ENCODE measurements at places on chromosomes 3 and 15. TPM values are rescaled to one million over a fixed set of nuclear protein-coding genes. Genes with fewer than 3 reads are reported as not detected.

GRCh38 chr15:48282216-48282615 lies 49.0 kb upstream of the DUT start:
- DNase-seq: no peak
- H3K27ac ChIP-seq: no peak overlapping the region
- H3K36me3 ChIP-seq: no peaks in the 10 kb centered on the region
- H3K4me3 ChIP-seq: no peak overlapping the region

Gene LARP6
- not detected for total RNA-seq

DNA sequence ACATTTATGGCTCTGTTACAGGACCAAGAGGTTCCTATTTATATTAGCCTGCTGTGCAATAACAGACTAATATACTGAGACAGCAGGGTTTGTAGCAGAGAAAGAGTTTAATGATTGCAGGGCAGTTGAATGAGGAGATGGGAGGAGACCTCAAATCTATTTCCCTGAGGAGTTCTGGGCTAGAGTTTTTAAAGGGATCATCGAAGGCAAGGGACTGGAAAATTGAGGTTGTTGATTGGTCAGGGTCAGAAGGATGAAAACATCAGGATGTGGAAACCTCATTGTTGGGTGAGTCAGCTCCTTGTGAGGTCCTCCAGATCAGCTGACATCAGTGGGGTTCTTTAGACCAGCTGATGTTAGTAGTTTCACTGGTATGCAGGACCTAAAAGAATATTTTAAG lies 60.6 kb upstream of the GOLGA8B start:
- H3K4me1 ChIP-seq: peaks cover 3% of the 10 kb centered on the region
- H3K4me3 ChIP-seq: no peak overlapping the region
- H3K27ac ChIP-seq: no peak overlapping the region
- DNase-seq: no peak
- peaks cover 38% of the 10 kb centered on the region for H3K27me3 ChIP-seq

DNA sequence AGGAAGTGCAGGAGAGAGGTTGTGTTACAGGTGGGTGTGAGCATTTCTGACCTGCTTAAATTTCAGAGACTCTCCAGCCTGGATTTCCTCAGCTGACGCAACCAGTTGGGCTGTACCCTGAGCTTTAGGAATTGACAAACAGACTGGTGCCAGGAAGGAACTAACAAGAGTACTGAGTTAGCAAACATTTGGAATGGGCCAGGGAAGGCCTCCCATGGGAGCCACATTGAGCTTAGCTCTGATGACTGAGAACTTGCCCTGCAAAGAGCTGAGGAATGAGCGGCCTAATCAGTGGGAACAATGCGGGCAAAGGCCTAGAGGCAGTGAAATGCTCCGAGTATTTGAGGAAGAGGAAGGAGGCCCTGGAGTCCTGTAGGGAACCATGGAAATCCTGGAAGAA lies 254.2 kb downstream of the FEZF2 start:
- H3K27me3 ChIP-seq: no peaks in the 10 kb centered on the region
- H3K36me3 ChIP-seq: no peaks in the 10 kb centered on the region
- H3K27ac ChIP-seq: no peak overlapping the region
- no peak overlapping the region for H3K4me3 ChIP-seq
- DNase-seq: no peak
- H3K4me1 ChIP-seq: no peaks in the 10 kb centered on the region

- peaks cover 5% of the 10 kb centered on the region for H3K27me3 ChIP-seq
- H3K36me3 ChIP-seq: no peaks in the 10 kb centered on the region
- no peak overlapping the region for H3K4me3 ChIP-seq
- H3K27ac ChIP-seq: no peak overlapping the region
- no peaks in the 10 kb centered on the region for H3K4me1 ChIP-seq
- no peak for DNase-seq
These were observed 66.5 kb downstream of the ADAMTSL3 start for GRCh38 chr15:83720468-83720867.

DNA sequence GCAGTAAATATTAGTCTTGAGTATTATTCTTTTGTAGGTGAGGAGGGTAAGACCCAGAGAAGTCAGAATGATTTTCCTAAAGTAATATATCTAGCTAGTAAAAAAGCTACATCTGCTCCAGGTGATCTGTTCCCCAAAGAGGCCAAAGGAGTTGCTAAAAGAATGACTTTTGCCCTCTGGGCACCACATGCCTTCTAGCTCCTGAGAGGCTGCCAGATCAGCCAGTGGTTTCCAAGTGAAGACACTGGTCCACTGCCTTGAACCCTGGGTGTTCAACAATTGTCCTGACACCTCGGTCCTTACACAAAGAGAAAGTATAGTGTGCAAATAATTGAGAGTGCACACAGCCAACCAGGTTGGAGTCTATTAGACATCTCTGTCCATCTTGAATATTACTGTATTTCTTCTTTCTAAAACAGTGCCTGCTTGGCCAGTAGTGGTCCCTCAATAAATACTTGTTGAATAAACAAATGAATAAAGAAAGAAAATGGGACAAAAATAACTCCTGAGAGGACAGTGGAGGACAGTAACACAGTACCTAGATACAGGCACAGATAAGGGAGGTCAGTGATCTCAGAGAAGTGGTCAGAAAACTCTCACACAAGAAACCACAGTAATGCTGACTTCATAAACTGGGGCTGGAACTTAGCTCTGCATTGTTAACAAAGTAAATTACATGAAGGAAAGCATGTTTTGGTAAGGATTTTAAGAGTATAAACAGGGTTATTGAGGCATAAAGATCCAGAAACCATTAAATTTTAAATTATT lies 56.6 kb upstream of the CSTA start:
- no peak overlapping the region for H3K27ac ChIP-seq
- peaks cover 4% of the 10 kb centered on the region for H3K36me3 ChIP-seq

Gene SHQ1
- total RNA-seq: 59.1 TPM

Gene GATM
- total RNA-seq: 1.6 TPM

DNA sequence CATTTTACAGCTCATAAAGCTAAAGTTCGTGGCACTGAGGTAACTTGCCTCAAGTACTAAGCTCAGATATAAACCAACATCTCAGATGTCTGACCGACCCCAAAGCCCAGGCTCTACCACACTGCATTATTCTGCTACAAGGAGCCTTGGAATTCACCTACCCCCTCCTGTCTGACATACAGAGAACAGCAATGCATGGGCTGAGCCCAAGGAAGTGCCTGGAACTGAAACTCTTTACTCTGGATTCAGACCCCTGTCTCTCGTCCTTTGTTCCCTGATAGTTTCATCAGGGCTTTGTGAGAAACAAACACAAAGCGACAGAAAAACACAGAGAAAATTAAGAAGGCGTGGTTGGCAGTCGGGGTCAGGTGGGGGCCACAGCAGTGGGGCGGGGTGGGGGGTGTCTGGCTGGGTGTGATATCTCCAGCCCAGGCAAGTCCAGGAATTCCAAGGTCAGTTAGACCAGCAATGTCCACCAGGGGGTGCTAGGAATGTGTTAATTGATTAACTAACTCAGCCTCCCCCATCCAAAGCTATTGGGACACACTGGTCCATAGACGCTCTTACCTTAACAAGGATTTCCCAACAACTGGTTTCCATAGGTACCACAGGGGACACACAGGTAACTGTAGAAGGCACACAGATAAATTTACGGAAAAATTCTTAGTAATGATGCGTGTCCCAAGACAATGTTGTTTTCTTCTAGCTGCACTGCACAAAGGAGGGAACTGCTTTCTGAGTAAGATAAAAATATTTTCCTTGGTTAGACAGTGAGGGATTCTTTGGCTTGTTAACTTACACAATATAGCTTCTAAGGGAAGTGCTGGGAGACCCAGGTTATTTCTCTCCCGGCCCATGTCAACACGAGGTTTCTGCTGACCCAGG lies 18.8 kb upstream of the SSUH2 start:
- no peak overlapping the region for H3K4me3 ChIP-seq
- peaks cover 32% of the 10 kb centered on the region for H3K27me3 ChIP-seq
- no peak for DNase-seq
- no peak overlapping the region for H3K27ac ChIP-seq
- H3K4me1 ChIP-seq: peaks cover 4% of the 10 kb centered on the region

Gene FEZF2
- not detected for total RNA-seq

- peak overlapping the region; percentile 93 for H3K27ac ChIP-seq
- no peaks in the 10 kb centered on the region for H3K36me3 ChIP-seq
- peaks cover 40% of the 10 kb centered on the region for H3K4me1 ChIP-seq
- no peak for DNase-seq
- H3K4me3 ChIP-seq: peak overlapping the region; percentile 97
These were observed 445 bp upstream of the TSEN2 start for GRCh38 chr3:12483872-12484197.

Gene HTR3E
- not detected for total RNA-seq

Gene CMTM8
- total RNA-seq: 0.48 TPM

Gene CFAP91
- not detected for total RNA-seq

DNA sequence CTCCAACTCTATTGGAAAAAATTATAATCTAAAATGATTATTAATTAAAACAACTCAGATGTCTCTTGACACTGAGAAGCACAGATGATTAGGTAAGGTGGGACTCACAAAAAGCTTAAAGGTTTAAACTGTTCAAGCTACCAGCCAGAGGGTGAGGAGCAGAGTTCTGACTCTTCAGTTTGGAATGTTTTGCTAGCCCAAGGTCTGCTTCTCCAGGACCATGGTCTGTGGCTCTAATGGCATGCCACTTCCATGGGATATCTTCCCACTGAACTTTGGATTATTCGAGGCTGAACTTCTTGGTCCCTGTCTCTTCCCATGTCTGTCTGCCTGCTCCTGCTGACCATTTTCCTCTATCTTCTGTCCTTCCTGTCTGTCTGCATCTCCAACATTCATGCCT lies 49.2 kb downstream of the CACNA2D3 start:
- no peak overlapping the region for H3K27ac ChIP-seq
- H3K36me3 ChIP-seq: no peaks in the 10 kb centered on the region
- H3K4me3 ChIP-seq: no peak overlapping the region
- no peaks in the 10 kb centered on the region for H3K4me1 ChIP-seq

DNA sequence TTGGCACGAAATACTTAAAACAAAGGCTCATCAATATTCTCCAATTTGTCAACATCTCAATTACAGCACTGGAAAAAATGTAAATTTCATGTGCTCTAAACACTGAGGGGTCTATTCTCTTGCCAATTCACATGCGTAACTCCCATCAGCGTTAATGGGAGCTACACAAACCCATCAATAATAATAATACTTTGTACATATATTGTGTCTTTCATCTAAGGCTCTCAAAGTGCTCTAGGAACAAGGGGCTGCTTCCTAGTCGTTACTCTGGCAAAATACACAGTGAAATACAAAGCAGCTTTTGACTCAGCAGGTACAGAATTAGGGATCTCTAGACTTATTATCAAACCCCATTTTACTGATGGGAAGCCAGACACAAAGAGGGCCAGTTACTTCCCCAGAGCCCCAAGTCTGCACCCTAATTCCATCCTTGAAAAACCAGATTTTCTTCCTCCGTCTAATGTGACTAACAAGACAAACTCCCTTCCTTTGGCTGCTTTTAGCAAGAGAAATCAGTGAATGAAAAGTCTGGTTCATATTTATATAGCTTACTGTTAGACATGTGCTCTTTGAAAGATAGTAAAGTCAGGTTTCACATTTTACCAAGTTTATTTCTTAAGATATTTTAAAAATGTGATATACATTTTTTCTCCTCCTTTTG lies 20.0 kb downstream of the MEIS2 start:
- no peaks in the 10 kb centered on the region for H3K27me3 ChIP-seq
- H3K36me3 ChIP-seq: no peaks in the 10 kb centered on the region
- H3K4me1 ChIP-seq: no peaks in the 10 kb centered on the region
- no peak for DNase-seq
- no peak overlapping the region for H3K4me3 ChIP-seq

Gene NMB
- total RNA-seq: 7.1 TPM

GRCh38 chr3:178302966-178303930 lies 233.0 kb upstream of the KCNMB2 start:
- peaks cover 2% of the 10 kb centered on the region for H3K27me3 ChIP-seq
- H3K27ac ChIP-seq: no peak overlapping the region
- H3K4me1 ChIP-seq: no peaks in the 10 kb centered on the region
- H3K36me3 ChIP-seq: no peaks in the 10 kb centered on the region
- no peak overlapping the region for H3K4me3 ChIP-seq

- H3K4me1 ChIP-seq: no peaks in the 10 kb centered on the region
- no peak overlapping the region for H3K4me3 ChIP-seq
- peaks cover 7% of the 10 kb centered on the region for H3K36me3 ChIP-seq
- no peak overlapping the region for H3K27ac ChIP-seq
- no peak for DNase-seq
These were observed 613.1 kb downstream of the SI start for GRCh38 chr3:164465172-164465571.

- DNase-seq: no peak
- no peaks in the 10 kb centered on the region for H3K36me3 ChIP-seq
- no peaks in the 10 kb centered on the region for H3K4me1 ChIP-seq
- H3K27ac ChIP-seq: no peak overlapping the region
- peaks cover 5% of the 10 kb centered on the region for H3K27me3 ChIP-seq
These were observed 94.9 kb downstream of the ERC2 start for GRCh38 chr3:56373386-56373785.

Measured in natural killer cell treated with Interleukin-12 subunit alpha and Interleukin-12 subunit beta and Interleukin-15 and Interleukin-18, amount 100 ng/mL, for 72 hours (primary cell).